ENCODE measurements at places on chromosomes 3 and 15.
A peak's percentile ranks its signal among the peaks of the same experiment; 100 is the strongest.

DNA sequence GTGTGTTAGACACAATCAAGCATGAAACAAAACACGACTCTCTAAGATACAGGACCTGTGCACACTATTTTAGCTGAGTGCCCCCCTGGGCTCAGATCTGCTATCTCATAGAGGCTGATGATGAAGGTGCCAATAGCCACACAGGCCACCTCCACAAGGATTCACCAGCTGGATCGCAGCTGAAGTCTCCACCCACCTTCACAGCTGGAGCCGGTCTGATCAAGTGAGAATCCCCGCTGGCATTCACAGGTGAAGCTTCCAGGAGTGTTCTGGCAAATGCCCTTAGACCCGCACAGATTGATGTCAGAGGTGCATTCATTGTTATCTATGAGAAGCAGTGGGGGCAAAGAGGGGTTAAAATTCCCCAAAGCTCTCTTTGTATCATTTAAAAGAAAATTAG, 90.1 kb downstream of the DUT start:
- H3K4me3 ChIP-seq = no peak overlapping the region
- DNase-seq = no peak

DNA sequence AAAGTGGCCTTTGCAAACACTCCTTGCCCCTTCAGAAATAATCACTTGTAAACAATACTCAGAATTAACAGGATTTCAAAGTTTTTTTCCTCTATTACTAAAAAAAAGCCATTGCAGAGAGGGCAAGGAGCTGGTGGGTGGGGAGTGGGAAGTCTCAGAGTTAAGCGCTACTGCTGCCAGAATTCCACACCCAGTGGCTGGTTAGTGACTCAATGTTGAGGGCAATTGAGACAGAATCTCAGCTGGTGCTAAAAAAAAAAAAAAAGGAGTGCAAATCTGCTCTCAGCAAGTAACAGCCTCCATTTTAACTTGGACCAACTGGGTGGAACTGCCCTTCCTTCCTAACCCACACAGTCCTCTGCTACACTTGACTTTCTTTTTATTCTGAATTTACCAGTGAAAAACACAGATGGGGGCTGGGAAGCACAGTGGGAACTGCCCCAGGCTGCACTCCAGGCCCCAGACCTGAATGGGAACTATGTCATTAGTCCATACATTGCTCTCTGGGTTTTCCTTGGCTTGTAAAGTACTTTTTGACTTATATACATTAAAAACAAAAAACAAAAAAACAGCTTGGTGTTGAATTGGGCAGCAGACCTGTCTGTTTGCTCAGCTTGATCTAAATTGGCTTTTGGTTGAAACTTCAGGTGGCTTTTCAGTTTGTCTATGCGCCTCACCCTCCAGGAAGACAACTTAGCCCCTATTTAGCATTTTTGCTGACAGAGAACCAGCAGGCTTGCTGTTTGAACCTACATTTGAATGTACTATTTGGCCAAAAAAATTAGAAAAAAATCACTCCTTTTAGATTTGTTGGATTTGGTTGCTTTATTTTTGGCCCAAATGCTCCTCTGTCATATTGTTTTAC, 357.8 kb upstream of the TBL1XR1 start:
- no peak overlapping the region for H3K27ac ChIP-seq
- no peaks in the 10 kb centered on the region for H3K36me3 ChIP-seq
- H3K4me3 ChIP-seq = no peak overlapping the region
- DNase-seq = no peak
- no peaks in the 10 kb centered on the region for H3K27me3 ChIP-seq

DNA sequence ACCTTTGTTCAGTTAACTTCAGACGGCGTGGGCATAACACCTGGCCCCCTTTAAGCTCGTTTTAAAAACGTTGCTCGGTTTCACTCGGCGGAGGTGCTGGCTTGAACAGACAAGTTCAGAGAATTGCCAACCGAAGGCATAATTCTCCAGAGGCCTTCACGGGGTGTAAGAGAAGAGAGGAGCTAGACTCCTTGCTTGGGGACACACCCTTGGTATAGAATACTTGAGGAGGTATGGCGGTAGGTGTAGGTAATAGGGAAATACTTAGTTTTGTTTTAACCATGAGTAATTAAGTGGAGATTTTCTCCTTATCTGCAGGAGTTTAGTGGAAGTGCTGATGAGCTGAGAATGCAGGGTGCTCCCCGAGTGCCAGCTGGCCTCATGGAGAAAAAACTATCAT, 921 bp downstream of the FBXL2 start:
- no peak overlapping the region for H3K27ac ChIP-seq
- H3K27me3 ChIP-seq = peaks cover 42% of the 10 kb centered on the region
- no peak overlapping the region for H3K4me3 ChIP-seq
- no peaks in the 10 kb centered on the region for H3K4me1 ChIP-seq
- H3K36me3 ChIP-seq = no peaks in the 10 kb centered on the region
- DNase-seq = no peak

- peaks cover 4% of the 10 kb centered on the region for H3K27me3 ChIP-seq
- DNase-seq = no peak
- H3K4me3 ChIP-seq = no peak overlapping the region
- no peaks in the 10 kb centered on the region for H3K36me3 ChIP-seq
- no peaks in the 10 kb centered on the region for H3K4me1 ChIP-seq
Observed at GRCh38 chr3:182692021-182692420, 101.3 kb upstream of the ATP11B start.

GRCh38 chr3:42600958-42601675, 631 bp downstream of the NKTR start:
- peak overlapping the region; percentile 97 for H3K27ac ChIP-seq
- H3K36me3 ChIP-seq = peaks cover 37% of the 10 kb centered on the region
- peak overlapping the region; percentile 88 for H3K4me3 ChIP-seq
- peaks cover 2% of the 10 kb centered on the region for H3K27me3 ChIP-seq
- peak; percentile 64 for DNase-seq
- peaks cover 45% of the 10 kb centered on the region for H3K4me1 ChIP-seq

GRCh38 chr15:69881766-69882165, 216.0 kb downstream of the TLE3 start:
- H3K4me3 ChIP-seq = no peak overlapping the region
- H3K36me3 ChIP-seq = no peaks in the 10 kb centered on the region
- no peak overlapping the region for H3K27ac ChIP-seq
- peaks cover 10% of the 10 kb centered on the region for H3K4me1 ChIP-seq

- H3K4me1 ChIP-seq = peaks cover 88% of the 10 kb centered on the region
- H3K27me3 ChIP-seq = no peaks in the 10 kb centered on the region
- H3K4me3 ChIP-seq = no peak overlapping the region
Observed at GRCh38 chr3:71413572-71413971, 170.0 kb downstream of the FOXP1 start.

GRCh38 chr3:43169987-43170386, 64.1 kb upstream of the POMGNT2 start:
- H3K27ac ChIP-seq = no peak overlapping the region
- no peak overlapping the region for H3K4me3 ChIP-seq
- H3K27me3 ChIP-seq = no peaks in the 10 kb centered on the region
- no peaks in the 10 kb centered on the region for H3K4me1 ChIP-seq
- H3K36me3 ChIP-seq = peaks cover 20% of the 10 kb centered on the region

GRCh38 chr3:114401346-114401745, 107.5 kb downstream of the TIGIT start:
- DNase-seq = no peak
- H3K36me3 ChIP-seq = no peaks in the 10 kb centered on the region
- H3K4me3 ChIP-seq = no peak overlapping the region
- no peak overlapping the region for H3K27ac ChIP-seq
- H3K27me3 ChIP-seq = no peaks in the 10 kb centered on the region

- no peak for DNase-seq
- H3K36me3 ChIP-seq = peaks cover 15% of the 10 kb centered on the region
- H3K4me1 ChIP-seq = peaks cover 47% of the 10 kb centered on the region
- no peak overlapping the region for H3K4me3 ChIP-seq
- H3K27ac ChIP-seq = peak overlapping the region; percentile 55
- no peaks in the 10 kb centered on the region for H3K27me3 ChIP-seq
Observed at GRCh38 chr3:106528932-106529331, 660.1 kb upstream of the CBLB start.

DNA sequence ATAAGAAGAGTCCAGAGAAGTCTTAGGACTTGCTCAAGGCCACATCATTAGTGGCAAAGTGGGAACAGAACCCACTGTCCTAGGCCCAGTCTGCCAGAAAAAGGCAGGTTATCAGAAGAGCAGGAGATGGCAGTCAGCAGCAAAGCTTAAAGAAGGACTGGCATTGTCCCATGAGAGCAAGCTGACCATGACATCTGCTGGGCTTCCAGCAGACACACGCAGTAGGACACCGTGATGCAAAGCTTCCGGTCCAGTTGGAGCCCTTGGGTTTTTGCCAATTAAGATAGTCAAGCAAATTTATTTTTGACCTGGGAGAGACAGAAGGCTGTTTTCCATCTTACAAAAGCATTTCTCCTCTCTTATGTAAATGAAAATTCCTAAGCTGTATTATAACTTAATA, 42.1 kb downstream of the ZBTB38 start:
- H3K36me3 ChIP-seq = peaks cover 18% of the 10 kb centered on the region
- no peak for DNase-seq
- no peaks in the 10 kb centered on the region for H3K27me3 ChIP-seq
- H3K4me3 ChIP-seq = no peak overlapping the region

All from activated naive CD8-positive, alpha-beta T cell treated with anti-CD3 and anti-CD28 coated beads, Interleukin-2, amount 50 U/mL, for 24 hours (primary cell).